Lung (tissue), 17 donors: ENCODE measurements at places on chromosomes 16 and 17. TPM values are rescaled to one million over a fixed set of nuclear protein-coding genes. Genes with fewer than 3 reads are reported as not detected.

DNA sequence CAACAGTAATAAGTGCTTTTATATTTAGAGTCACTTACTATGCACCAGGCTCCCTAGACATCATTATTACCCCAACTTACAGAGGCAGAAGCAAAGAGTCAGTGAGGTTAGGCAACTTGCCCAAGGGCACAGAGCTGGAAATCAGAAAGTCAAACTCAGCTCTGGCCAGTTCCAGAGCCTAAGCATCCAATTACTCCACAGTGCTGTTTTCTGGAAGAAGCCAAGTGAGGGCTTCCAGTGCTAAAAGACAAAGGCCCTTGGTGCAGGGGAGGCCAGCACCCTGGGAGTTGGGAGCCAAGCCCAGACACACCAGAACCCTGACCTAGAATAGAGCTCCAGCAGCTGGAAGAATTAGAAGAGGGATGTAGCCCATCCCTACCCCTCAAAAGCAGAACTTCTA lies 40.2 kb downstream of the C17orf67 start:
- no peaks in the 10 kb centered on the region for H3K27me3 ChIP-seq
- H3K4me1 ChIP-seq: no peaks in the 10 kb centered on the region
- H3K4me3 ChIP-seq: no peak overlapping the region

- H3K36me3 ChIP-seq: no peaks in the 10 kb centered on the region
- no peak overlapping the region for H3K27ac ChIP-seq
- no peaks in the 10 kb centered on the region for H3K4me1 ChIP-seq
- no peak overlapping the region for H3K4me3 ChIP-seq
- H3K27me3 ChIP-seq: no peaks in the 10 kb centered on the region
- peak; percentile 6 for DNase-seq
Measured at GRCh38 chr16:51818342-51818944, 667.4 kb upstream of the SALL1 start.

- H3K4me1 ChIP-seq: no peaks in the 10 kb centered on the region
- H3K27ac ChIP-seq: peak overlapping the region; percentile 5
- H3K27me3 ChIP-seq: no peaks in the 10 kb centered on the region
- DNase-seq: peak; percentile 95
- no peak overlapping the region for H3K4me3 ChIP-seq
Measured at GRCh38 chr17:59513934-59514841, 51.2 kb upstream of the DHX40 start.

The MEIOB gene
- total RNA-seq: not detected

The CDH3 gene
- total RNA-seq: 11.3 TPM

The NSF gene
- total RNA-seq: 28.8 TPM

The PRR29 gene
- total RNA-seq: 36.8 TPM
